Osteoblast (primary cell): ENCODE measurements at places on chromosomes 3 and 15. TPM values are rescaled to one million over a fixed set of nuclear protein-coding genes. Genes with fewer than 3 reads are reported as not detected.
A peak's percentile ranks its signal among the peaks of the same experiment; 100 is the strongest.

DNA sequence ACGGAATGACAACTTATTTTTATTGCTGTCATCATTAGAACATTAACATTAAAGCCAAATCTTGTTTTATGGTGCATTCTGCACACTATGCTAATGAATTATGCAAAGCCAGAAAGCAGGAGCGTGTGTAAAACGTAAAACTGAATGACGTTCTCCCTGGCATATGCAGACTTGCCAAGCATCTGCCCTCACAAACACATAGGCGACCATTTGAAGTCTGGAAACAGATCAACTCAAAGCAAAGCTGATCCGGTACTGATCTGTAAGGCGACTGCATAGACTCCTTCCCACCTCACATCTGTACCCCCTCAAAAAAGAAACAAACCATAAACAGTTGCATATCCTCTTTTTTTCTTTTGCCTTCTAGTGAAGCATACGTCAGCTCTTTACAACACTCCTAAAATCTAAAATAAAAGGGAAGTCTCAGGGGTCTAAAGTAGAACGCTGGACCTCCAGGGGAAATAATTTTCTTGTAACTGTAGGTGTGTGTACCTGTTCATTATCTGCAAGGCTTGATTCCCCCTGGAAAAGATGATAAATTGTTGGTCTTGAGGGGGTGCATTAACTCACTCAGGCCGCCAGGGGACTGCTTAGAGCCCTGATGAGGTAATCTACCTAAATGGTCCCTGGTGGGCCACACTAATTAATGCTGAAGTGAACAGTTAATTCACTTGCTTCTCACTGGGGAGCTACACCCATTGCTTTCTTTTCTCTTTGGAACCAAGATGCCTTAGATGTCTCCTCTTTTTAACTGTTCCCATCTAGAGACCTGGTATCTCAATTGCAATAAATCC lies 231.4 kb downstream of the CDIN1 start:
- no peak for DNase-seq

DNA sequence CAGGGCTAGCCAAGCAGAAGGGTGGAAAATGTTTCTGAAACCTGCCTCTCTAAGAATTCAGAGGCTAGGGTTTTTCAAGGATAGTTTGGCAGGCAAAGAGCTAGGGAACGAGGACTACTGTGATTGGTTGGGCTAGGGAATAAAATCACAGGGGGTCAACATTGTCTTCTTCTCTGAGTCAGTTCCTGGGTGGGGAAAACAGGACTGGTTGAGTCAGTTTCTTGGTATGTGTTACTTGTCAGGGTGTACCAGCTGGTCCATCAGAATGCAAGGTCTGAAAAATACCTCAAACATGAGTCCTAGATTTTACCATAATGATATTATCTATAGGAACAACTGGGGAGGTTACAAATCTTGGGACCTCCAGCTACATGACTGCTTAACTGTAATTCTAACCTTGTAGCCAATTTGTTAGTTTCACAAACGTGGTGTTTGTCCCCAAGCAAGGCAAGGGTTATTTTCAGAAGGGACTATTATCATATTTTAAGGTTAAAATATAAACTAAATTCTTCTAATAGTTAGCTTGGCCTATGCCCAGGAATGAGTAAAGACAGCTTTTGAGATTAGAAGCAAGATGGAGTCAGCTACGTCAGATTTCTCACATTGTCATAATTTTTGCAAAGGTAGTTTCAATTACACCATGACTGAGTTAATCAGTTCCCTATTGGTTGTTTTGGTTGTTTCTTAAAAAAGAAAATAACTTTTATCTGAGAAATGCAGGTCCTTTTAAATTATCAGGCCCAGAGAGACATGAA lies 231.5 kb downstream of the ALCAM start:
- no peak for DNase-seq

- no peak for DNase-seq
Observed at GRCh38 chr15:47609693-47610092, 107.6 kb upstream of the SEMA6D start.

- no peak for DNase-seq
Observed at GRCh38 chr15:73442968-73443367, at the start of gene REC114. Gene REC114, plus strand, starts transcription at chr15:73443164. Its CDS starts 22 bp downstream, at chr15:73443186.

DNA sequence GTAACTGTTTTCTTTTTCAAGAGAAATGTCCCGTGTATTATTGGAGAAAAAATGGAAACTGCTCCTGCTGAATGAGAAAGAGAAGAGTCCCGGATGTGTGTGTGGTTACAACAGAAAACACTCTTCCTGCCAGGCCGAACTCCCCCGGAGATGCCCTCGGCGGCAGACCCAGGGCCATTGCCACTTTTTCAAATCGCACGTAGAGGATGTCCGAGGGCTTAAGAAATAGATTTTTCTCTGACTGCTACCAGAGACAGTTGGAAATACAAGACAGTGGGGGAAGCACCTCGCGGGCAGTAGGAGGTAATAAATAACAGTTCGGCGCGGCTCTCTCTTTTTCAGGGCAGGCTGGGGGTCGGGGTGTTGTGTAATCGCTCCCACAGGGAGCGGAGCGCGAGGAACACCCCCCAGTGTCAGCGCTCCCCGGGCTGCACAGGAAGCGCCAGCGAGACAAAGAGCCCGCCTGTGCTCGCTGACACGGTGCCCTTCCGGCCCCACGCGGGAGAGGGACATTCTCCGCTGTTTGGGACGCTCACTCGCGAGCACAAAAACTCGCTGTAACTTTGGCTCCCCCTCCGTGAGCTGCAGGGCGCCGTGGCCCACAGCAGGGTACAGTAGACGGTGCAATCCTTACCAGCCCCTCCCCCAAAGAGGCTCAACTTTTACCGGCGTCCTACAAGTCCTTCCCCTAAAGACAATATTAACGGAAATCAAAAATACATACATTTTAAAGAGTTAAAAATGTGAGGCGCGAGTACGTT lies 1.1 kb downstream of the VGLL4 start:
- DNase-seq, result peak; percentile 75

- peak; percentile 26 for DNase-seq
Observed at GRCh38 chr3:128349963-128350599, 116.6 kb downstream of the DNAJB8 start.

- no peak for DNase-seq
Observed at GRCh38 chr3:119239206-119239820, 1.4 kb downstream of the B4GALT4 start.

DNA sequence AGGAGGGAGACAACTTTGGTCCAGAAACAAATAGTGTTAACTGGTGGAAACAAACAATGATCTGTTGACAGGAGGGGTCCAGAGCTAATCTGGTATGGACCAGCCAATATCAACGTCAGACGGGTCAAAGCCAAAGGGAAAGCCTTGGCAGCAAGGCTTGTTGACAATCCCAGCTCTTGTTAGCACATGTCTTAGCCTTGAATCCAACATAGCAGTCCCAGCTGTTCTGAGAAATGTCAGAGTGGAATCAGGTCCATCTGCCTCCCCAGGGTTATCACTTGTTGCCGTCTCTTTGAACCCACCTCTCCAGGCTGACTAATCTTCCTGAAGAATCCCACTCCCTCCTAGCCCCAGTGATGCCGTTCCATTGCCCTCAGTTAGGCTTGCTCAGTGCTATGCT lies 404.6 kb upstream of the MCTP2 start:
- no peak for DNase-seq

DNA sequence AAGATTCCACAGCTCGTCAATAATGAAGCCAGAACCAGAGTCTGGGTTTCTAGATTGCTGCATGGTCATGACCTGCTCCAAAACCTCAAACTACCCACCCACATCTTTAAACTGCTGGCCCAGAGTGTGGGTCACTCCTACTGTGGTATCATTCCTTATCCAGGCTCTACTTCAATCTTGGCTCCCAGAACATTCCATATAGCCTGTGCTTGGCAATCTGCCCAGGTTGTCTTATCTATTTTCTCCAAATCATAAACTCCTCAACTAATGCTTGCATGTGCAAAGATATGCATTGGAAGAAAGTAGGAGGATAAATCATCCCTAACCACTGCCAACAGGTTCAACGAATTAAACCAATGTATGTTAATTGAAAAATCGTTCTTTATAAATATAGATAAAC lies 169.7 kb downstream of the ANXA2 start:
- DNase-seq, result no peak

- DNase-seq, result peak; percentile 65
Observed at GRCh38 chr3:94226078-94226477, 163.2 kb downstream of the NSUN3 start.

GRCh38 chr15:77840991-77841775 lies 208.5 kb upstream of the LINGO1 start:
- DNase-seq, result peak; percentile 88

GRCh38 chr3:46276497-46277099 lies 34.3 kb downstream of the CCR3 start:
- no peak for DNase-seq

The VPS13C gene
- 117 and 142 TPM in 2 replicates for total RNA-seq

The ATP13A5 gene
- total RNA-seq, result not detected in 2 replicates

The TNFAIP8L3 gene
- total RNA-seq, result 8.3 and 11.2 TPM in 2 replicates
